ENCODE measurements at places on chromosomes 7 and 10.

GRCh38 chr7:36905841-36906240, 181.5 kb upstream of the AOAH start:
- no peak for DNase-seq

GRCh38 chr10:102421507-102421756, 796 bp downstream of the FBXL15 start:
- DNase-seq = no peak

DNA sequence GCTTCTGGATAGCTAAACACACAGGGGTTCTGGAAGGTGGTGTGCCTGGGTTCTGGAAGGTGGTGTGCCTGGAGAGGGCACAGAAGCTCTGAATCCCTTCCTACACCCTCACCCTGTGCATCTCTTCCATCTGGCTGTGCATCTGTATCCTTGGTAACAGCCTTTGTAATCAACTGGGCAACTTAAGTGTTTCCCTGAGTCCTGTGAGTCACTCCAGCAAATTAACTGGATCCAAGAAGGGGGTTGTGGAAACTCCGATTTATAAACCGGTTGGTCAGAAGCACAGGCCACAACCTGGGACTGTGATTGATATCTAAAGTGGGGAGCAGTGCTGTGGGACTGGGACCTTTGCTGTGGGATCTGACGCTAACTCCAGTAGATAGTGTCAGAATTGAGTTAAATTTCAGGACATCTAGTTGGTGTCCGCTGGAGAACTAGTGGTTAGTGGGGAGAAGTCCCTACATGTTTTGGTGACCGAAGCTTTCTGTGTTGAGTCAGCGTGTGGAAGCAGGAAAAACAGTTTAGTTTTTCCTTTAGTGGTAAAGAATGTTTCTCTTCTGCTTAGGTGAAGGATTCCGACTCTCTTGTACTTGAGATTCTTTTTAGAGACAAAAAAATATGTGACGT, 228.1 kb downstream of the BMPER start:
- DNase-seq = peak; percentile 84

- DNase-seq = no peak
These were observed 98.4 kb downstream of the VIPR2 start for GRCh38 chr7:159046300-159046699.

- peak; percentile 89 for DNase-seq
These were observed at the start of gene CACNA2D1 for GRCh38 chr7:82443547-82444219. CACNA2D1 (minus strand) TSS chr7:82443777.

DNA sequence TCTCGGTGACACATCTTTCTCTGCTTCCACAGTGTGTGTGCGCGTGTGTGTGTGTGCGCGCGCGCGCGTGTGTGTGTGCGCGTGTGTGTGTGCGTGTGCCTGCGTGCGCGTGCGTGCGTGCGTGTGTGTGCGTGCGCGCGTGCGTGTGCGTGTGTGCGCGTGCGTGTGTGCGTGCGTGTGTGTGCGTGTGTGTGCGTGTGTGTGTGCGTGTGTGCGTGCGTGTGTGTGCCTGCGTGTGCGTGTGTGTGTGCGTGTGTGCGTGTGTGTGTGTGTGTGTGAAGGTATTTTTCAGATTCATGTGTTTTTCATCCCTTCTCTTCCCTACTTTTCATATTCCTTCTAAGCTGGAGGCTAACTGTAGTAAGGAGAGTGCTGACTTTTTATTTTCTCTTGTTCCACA, 148.4 kb downstream of the CREB5 start:
- DNase-seq = no peak
